Activated CD8-positive, alpha-beta memory T cell treated with anti-CD3 and anti-CD28 coated beads for 48 hours (primary cell): ENCODE measurements at places on chromosomes 12 and 14.

GRCh38 chr14:53764846-53765245 is 191.8 kb downstream of the BMP4 start:
- DNase-seq, result no peak

DNA sequence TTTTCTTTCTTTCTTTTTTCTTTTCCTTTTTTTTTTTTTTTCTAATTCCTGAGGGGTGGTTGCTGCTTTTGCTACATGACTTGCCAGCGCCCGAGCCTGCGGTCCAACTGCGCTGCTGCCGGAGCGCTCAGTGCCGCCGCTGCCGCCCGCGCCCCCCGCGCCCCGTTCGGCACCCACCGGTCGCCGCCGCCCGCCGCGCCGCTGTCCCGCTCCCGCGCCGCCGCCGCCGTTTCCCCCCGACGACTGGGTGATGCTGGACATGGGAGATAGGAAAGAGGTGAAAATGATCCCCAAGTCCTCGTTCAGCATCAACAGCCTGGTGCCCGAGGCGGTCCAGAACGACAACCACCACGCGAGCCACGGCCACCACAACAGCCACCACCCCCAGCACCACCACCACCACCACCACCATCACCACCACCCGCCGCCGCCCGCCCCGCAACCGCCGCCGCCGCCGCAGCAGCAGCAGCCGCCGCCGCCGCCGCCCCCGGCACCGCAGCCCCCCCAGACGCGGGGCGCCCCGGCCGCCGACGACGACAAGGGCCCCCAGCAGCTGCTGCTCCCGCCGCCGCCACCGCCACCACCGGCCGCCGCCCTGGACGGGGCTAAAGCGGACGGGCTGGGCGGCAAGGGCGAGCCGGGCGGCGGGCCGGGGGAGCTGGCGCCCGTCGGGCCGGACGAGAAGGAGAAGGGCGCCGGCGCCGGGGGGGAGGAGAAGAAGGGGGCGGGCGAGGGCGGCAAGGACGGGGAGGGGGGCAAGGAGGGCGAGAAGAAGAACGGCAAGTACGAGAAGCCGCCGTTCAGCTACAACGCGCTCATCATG is 654 bp downstream of the FOXG1 start:
- no peak for DNase-seq

- DNase-seq, result no peak
These were observed 358.2 kb downstream of the DIO2 start for GRCh38 chr14:79852950-79853744.

DNA sequence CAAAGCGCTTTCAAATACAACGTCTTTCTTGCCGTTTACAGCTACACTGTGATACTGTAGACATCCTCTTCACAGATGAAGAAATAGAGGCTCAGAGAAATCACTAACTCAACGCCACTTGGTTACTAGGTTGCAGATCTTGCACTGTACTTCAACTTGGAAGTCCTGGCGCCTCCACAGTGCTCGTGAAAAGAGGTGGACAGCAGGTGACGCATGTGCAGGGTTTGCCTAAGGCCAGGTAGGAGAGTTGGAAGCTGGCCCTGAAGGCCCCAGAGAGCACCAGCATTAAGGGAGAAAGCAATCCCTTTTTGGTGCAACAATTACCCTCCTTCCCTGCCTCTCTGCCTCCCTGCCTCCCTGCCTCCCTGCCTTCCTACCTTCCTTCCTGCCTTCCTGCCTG is 22.8 kb upstream of the TSPAN9 start:
- DNase-seq, result no peak

DNA sequence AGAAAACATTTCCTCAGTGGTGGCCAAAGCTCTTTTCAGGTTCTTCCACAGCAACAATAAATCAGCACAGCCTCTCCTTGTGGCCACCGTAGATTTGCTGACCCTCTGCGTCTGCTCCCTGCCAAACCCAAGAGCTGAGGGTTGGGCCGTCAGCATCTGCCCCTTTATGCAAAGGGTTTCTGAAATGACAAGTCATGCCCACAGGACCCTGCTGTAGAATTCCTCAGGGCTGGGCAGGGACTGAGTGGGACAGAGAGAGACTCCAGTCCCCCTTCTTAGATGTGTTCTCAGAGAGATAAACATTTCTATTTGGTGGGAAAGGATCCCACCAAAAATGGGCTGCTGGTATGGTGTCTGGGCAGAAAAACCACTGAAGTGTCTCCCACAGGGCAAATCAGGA is 233.0 kb upstream of the PLXNC1 start:
- DNase-seq, result no peak

- no peak for DNase-seq
These were observed 7.0 kb downstream of the NCKAP1L start for GRCh38 chr12:54504550-54504949.

- no peak for DNase-seq
These were observed 201.9 kb upstream of the DIO3 start for GRCh38 chr14:101359221-101360053.

GRCh38 chr12:71594214-71594948 is 69.3 kb downstream of the ZFC3H1 start:
- no peak for DNase-seq

GRCh38 chr12:121025442-121026226 is 9.3 kb upstream of the C12orf43 start:
- no peak for DNase-seq

DNA sequence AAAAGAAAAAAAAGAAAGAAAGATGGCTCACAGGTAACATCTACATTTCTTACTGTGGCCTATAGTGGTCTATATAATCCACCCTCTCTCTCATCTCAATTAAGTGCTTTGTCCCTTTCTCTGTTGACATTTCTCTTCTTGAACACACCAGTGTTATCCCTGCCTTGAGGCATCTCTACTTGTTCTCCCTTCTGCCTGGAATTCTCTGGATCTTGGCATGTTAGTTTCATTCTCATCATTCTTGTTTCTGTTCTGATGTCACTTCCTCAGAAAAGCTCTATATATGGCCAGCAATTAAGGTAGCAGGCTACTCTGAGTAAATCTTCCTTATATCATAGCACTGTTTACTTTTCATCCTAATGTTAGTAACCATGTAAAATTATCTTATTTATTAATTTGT is 155.7 kb upstream of the PDZRN4 start:
- no peak for DNase-seq

DNA sequence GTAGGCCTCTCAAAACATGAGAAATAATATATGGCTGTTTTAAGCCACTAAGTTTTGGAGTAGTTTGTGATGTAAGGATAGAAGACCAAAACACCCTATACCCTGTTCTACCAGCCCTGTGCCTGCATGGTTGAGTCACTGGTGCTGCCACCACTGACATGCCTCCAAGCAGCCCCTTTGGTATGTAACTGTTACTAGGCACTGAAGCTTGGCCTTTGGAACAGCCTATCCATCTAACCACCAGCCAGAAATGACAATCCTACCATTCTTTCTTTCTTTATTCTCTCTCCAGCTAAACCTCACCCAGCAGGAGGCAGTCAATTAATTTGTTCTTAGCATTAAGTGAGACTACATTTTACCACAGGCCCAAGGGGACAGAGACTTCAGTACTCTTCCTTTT is 240.3 kb downstream of the MSRB3 start:
- no peak for DNase-seq
